Stimulated activated CD8-positive, alpha-beta memory T cell treated with anti-CD3 and anti-CD28 coated beads, Interleukin-15, amount 100 ng/mL, for 24 hours (primary cell): ENCODE measurements at places on chromosomes 13 and 19.

- DNase-seq: no peak
Measured at GRCh38 chr13:98722958-98723357, 29.5 kb downstream of the SLC15A1 start.

- DNase-seq: no peak
Measured at GRCh38 chr13:48161530-48162179, 66.8 kb upstream of the MED4 start.

GRCh38 chr13:113062691-113063090, 42.9 kb upstream of the F7 start:
- DNase-seq: no peak

- DNase-seq: no peak
Measured at GRCh38 chr13:39189778-39190177, 151.5 kb downstream of the NHLRC3 start.

DNA sequence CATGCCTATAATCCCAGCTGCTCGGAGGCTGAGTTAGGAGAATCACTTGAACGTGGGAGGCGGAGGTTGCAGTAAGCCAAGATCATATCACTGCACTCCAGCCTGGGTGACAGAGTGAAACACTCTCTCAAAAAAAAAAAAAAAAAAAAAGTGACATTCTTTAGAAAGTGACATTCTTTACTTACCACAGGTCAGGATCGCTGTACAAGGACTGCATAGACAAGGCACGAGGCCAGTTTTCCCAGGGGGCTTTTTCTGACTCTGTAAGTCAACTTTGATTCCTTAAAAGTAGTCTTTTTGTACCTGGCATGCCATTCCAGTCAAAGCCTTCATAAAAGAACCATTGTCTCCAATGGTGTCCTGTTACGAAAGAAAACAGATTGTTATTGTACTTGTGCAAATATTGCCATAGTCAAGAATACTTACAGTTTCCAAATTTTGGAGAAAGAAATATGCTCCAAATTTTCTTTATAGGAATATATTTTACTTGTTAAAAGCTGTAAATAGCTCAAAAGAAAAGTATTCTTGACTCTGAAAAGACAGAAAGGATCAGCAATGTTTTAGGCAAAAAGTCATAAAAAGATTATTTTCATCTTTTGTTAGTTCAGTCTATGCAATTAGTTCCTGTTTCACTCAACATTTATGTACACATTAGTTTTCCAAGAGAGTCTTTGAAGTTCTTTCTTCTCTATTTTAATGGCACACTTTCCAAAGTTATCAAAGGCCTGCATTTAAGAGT, 39.3 kb downstream of the CEACAM1 start:
- no peak for DNase-seq

- DNase-seq: no peak
Measured at GRCh38 chr13:51958217-51958547, 53.1 kb downstream of the ATP7B start.

DNA sequence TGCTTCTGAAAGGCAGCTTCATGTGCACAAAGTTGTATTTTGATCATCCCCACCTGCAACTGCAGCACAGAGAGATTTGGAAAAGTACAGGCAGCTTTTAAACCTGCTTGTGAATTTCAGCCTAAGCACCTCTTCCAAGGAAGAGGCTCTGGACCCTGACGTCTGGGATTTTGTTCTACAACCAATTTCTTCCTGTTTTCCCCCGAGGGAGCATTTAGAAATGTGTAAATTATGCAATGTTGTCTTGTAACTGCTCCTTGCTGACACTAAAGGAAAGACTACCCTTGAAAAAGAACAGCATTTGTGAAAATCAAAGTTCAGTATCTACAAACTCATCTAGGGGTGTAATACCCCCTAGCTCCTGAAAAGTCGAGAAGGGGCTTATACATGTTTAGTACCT, 15.4 kb downstream of the MED26 start:
- DNase-seq: no peak

- DNase-seq: no peak
Measured at GRCh38 chr13:51785712-51786424, 18.1 kb downstream of the DHRS12 start.

DNA sequence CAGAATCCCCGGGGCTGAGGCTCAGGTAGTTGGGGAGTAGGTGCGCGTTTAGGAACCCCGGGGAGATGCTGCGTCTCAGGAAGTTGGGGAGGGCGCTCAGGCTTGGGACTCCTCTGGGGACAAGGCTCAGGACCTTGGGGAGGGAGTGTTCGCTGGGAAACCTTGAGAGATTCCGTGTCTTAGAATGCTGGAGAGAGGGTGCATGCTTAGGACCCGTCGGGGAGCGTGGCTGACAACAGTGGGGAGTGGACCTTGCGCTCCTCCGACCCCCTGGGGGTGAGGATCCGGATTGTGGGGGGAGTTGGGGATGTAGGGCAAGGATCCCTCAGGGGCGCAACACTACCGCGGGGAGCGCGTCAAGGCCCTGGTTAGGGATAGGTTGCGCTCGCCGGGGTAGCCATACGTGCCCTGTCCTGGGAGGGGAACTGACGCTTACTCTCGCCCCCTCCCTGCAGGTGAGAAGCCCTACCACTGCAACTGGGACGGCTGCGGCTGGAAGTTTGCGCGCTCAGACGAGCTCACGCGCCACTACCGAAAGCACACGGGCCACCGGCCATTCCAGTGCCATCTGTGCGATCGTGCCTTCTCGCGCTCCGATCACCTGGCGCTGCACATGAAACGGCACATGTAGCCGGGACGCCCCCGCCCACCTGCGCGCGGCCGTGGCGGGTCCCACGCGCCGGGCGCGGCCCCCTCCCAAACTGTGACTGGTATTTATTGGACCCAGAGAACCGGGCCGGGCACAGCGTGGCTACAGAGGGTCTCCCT, 2.0 kb downstream of the KLF2 start:
- DNase-seq: no peak

- no peak for DNase-seq
Measured at GRCh38 chr13:29591310-29591709, 4.2 kb downstream of the SLC7A1 start.

DNA sequence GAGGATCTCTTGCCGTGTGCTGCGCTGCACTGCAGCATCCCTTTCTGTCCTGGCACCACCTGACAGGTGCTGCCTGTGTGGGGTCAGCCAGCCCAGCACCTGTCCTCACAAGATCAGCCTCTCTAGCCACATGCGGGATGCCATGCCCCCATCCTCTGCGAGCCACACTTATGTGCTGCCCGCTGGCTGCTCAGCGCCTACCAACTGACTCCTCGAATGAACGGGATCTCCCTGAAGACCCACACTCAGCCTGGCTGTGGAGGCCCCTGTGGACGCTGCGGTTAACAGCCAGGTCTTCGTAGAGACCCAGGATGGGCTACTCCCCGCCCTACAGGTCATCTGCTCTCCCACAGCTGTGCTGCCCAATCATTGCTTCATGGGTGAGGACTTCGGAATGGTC, 106.1 kb downstream of the DOCK9 start:
- DNase-seq: no peak

- no peak for DNase-seq
Measured at GRCh38 chr19:5394551-5395505, 54.2 kb upstream of the PTPRS start.

DNA sequence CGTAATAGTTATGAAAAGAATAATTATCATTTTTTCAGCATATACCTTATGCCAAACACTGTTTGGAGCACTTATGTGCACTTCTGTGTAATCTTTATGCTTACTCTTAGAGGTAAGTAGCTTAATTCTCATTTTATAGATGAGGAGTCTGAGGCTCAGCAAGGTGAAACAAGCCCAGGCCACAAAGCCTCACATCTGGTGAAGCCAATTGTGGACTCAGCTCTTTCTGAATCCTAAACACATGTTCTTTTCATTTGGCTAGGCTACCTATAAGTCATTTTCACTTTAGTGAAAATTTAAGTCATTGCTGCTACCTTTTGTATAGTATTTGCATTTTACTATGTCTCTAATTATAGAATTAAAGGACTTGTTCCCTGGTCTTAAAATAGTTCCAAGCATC, 84.0 kb downstream of the CYSLTR2 start:
- no peak for DNase-seq

GRCh38 chr19:18896421-18896841, 473 bp upstream of the CERS1 start:
- no peak for DNase-seq

DNA sequence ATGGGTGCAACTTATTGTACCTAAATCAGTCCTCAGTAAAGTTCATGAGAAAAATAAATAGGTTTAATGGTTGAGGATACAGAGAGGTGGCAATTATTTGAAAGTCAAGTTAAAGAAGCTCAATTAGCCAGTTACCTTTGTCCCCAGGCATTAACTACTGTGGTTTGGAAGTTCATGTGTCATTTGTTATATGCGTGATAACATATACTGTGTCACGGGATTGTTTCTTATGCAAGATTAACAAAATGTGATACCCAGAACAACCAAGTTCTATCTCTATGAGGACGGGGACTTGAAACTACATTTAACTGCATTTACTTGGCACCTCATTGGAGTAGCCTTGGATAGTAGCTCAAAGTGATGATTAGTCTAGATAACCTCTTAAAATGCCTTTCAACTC, 13.9 kb upstream of the KATNAL1 start:
- no peak for DNase-seq

DNA sequence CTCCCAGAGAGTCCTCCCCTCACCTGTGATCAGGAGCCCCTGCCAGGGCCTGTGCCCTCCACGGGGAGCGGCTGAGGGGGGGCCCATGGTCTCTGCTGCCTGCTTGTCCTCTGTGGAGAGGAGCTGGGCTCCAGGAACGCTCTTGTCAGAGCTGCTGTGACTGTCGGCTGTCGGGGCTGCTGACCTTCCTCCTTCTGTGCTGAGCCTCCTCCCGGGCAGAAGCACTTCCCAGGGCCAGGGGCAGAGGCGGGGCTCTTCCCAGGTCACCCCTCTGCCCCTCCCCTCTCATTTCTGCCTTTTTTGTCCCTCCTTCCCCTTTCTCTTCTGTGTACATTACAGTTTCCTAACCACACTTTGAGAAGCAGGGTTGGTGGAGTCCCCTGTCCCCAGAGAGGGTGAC, at the start of gene CEACAM4:
Gene CEACAM4, minus strand, starts transcription at position 198 of the 400 bp plus-strand sequence. Its CDS starts 111 bp downstream, at position 87.
- DNase-seq: no peak

GRCh38 chr19:47681936-47682335, 31.3 kb upstream of the EHD2 start:
- no peak for DNase-seq

DNA sequence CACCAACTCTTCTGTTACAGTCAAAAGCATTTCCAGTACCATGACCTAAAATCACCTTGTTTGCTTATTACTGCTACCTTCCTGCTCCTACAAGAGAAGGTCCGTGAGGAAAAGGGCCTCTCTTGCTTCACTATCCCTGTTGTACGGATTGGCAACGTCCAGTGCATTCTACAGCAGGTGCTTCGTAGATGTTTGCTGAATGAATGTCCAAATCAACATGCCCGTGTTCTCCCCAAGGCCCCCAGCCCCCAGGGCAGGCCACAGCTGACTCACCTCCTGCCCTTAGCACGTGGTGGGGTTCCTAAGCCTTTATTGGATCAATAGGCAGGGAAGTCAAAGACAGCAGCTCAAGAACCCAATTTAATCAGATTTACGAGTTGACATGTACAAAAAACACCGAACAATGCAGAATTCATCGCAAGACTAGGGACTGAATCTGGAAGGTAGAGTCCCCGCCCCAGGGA, 5.5 kb upstream of the NAPA start:
- DNase-seq: no peak

GRCh38 chr19:58409010-58409790, 751 bp downstream of the ZNF584 start:
- no peak for DNase-seq

GRCh38 chr19:45489216-45489855, 7.5 kb downstream of the RTN2 start:
- no peak for DNase-seq

DNA sequence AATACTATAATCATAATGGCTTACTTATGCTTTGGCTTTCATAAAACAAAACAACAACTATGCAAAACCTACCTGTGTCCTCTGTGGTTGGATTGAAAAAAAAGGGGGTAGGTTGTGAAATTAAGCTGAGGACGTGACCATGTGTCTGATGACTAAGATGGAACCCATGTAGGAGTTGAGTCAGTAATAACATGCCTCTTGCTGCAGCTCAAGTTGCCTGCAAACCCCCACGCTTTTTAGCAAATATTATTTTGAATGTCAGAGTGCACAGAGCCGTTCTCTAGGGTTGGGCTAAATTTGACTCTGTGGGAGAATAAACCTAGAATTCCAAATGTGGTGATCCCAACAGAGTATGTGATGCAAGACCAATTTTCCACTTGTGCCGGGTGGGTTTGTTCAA, 209.3 kb downstream of the KCNRG start:
- DNase-seq: no peak

DNA sequence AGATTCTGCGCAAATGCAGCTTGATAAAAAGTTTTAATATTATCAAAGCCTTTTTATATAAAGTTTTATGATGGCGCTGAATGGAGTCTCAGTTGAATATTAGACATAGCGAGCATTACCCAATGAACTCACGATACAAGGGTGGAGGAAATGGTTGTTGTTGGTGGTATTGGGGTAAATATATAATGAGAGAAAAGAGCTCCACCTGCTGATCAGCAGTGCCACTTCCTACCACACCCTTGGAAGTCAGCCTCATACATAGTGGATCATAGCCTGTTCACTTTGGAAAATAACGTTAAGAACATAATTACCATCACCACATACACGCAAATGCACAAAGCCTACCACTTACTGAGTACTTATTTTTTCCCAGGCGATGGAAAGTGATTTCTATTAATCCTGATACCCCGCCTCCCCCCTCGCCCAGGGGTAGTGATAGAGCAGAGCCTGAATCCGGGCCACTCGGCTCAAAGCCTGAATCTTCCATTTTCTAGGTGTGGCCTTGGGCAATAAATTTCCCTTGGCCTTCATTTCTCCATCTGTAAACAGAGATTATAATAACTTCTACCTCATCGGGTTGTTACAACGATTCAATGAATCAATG, 358.3 kb downstream of the KLF5 start:
- DNase-seq: no peak

DNA sequence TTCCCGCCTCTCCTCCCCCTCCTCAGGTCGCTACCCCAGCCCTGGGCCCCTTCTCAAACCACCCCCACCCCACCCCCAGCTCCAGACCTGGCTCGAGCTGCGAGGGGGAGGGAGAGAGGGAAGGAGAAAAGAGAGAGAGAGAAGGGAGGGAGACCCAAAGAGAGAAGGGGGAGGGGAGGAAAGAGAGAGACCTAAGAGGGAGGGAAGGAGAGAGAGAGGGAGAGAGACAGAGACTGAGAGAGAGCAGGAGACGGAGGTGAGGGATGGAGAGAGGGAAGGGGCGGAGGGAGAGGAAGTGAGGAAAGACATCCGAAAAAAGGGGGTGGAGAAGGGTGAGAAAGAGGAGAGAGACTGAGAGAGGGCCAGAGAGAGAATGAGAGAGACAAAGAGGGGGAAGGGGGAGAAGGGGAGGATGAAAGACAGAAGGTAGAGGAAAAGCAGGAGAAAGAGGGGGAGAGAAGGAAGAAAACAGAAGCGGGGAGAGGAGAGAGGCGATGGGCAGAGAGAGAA, 2.0 kb upstream of the SPACA6 start:
- no peak for DNase-seq

GRCh38 chr19:17796013-17796837, 1.3 kb downstream of the B3GNT3 start:
- DNase-seq: no peak

DNA sequence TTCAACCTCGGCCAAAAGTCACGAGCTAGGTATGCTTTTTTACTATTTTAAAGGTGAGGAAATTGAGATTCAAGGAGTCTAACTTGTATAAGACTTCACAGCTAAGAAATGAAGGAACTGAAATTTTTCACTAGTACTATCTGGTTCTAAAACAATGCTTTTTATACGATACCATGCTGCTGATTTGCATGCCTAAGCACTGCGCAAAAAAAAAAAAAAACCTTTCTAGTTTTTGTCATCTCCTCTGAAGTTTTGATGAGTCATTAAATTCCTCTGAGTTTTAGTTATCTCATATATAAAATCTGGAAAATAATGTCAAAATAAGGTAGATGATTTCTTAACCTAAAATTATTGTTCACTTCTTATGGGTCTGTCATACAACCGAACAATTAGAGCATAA, 28.0 kb upstream of the UFM1 start:
- DNase-seq: no peak
